Activated T-cell treated with anti-CD3 and anti-CD28 coated beads for 1 hour (primary cell): ENCODE measurements at places on chromosomes 7 and 10.

DNA sequence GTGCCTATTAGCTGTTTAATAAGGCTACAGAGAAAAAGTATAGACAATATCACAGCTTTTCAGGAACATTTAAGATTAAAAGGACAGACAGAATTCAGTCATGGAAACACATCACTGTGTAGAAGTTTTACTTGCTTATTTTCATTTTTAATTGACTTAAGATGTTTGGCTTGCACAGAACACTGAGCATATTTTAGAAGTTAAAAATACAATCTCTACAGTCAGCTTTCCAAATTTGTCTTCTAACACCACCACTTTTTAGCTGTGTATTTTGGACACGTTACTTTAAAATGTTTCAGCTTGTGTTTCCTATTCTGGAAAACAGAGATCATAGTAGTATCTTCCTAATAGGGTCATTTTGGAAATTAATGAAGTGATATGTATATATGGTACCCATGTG, 11.8 kb downstream of the CFAP69 start:
- DNase-seq: no peak

GRCh38 chr7:50204581-50204980, 99.9 kb upstream of the IKZF1 start:
- DNase-seq: no peak

DNA sequence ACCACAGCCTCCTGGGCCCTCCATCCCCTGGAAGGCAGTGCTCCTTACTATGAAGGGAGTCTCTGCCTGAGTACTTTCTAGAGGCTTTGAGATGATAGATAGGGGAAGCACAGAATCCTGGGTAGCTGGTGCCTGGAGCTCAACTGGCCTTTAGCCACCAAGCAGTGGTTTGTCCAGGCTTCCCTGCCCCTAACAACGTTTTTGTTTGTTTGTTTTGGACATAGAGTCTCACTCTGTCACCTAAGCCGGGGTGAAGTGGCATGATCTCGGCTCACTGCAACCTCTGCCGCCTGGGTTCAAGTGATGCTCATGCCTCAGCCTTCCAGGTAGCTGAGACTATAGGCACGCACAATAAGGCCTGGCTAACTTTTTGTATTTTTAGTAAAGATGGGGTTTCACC, 289.4 kb downstream of the PLXNA4 start:
- DNase-seq: no peak

DNA sequence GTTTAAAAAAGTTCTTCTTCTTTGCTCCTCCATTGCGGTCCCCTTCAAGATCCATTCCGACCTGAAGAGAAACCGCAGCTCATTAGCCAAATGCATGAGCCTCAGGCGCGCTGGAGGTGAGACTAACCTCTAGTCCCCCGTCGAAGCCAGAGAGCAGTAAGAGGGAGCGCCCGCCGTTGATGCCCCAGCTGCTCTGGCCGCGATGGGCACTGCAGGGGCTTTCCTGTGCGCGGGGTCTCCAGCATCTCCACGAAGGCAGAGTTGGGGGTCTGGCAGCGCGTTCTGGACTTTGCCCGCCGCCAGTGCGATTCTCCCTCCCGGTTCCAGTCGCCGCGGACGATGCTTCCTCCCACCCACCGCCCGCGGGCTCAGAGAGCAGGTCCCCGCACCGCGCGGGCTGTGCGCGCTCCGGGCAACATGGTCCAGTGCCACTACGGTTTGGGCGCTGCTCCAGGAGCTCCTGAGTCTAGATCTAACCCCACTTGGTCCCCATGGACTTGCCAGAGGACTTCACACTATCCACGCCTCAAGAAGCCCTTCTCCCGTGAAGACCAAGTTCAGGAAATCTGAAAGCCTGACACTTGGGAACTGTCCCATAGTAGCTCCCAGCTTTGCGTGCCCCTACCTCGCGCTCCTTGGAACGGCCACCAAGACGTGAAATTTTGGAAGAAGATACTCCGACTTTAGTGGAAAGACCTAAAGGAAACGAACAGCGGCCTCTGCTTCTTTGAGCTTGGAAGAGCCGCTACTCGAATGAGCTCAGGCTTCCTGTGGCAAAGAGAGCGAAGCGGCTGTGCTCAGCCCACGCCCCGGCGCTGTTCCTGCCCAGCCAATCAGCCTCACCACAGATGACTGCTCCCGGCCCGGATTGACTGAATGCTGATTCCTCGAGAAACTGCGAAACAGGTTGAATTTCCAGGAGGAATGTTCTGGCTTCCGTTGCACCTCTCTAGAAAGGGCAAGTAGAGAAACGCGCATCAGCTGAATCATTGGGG, at the start of gene ABCB1:
TSS of gene ABCB1 (minus strand) at position 755 of the 995 bp plus-strand sequence. CDS start at position 55, 700 bp downstream.
- DNase-seq: peak; percentile 28

DNA sequence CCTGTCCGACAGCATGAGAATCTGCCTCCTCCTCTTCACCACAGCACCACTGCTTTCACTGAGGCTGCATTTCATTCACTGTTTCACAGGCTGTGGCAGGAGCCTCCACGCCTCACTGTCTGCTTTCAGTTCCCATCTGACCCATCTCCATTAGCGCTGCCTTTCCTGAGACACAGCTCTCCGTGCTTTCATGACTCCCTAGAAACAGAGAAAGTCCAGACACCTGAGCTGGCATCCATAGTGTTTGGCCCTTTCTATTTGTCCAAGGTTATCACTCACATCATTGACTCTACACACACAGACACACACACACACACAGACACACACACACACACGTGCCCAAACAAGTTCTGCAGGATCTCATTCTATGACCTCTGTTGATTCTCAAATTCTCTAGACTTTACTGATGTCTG, 5.2 kb downstream of the LGI1 start:
- no peak for DNase-seq

DNA sequence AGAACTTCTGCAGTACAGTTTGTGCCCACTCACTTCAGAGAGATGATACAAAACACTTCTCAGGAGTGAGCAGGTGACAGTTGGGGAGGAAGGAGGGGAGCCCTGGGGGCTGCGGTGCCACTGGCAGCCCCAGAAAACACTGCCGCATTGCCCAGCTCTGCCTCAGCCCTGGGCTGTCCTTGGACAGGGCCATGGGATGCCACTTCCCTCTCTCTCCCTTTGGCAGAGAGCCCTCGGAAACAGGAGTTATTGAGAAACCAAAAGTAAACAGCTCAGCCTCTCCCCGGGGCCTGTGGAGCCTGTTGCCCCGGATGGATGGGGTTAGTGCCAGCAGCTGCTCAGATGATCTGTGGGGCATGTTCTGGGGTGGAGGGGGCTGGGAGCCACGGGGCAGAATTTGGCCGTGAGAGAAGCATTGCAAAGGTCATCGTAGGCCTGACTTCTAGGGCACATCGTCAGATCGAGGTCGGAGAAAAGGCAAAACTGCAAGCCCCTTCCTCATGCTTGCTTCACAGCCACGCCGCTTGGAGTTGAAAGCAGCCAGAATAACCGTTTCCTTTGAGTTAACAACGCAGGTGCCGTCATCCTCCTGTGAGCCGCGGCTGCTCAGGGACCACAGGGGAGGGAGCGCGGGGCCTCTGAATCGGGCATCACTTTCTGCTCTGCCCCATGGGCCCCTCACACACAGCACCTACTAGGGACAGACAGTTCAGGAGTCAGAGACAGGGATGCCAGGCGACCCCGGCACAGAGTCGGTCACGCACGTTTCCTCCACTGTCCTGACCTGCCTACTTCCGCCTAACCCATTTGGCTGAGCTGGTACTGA, 256.4 kb downstream of the CAMK1D start:
- peak; percentile 21 for DNase-seq

GRCh38 chr10:127976701-127977356, 69.9 kb downstream of the PTPRE start:
- no peak for DNase-seq

DNA sequence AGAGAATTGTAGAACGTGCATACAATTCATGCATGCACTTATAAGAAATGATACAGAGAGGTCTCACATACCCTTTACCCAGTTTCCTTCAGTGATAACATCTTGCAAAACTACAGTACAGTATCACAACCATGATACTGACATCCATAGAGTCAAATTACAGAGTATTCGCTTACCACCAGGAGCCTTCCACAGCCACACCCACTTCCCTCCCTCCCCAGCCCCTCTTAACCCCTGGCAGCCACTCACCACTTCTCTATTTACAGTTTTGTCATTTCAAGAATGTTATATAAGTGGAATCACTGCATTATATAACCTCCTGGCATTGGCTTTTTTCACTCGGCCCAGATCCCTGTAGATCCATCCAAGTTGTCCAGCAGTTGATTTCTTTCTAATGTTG, 143.8 kb downstream of the ZNF248 start:
- no peak for DNase-seq

- DNase-seq: no peak
Observed at GRCh38 chr10:84607044-84607443, 278.7 kb downstream of the CCSER2 start.

DNA sequence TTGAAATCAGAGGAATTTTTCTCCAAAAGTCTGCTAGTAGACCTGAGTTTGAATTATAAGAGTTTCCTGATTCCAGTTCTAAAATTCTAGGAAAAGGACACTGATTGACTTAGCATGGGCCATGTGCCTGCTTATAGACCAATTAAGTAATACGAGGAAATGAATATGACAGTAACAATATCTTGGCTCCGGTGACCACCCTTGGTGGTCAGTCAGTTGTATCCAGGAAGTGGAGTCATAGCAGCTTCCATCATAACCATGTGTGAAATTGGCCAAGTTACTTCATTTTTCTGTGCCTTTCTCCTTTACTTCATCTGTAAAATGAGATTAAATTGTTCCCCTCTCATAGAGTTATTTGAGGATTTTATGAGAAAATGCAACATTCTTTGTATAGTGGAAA, 66.9 kb downstream of the MTPAP start:
- DNase-seq: no peak

- no peak for DNase-seq
Observed at GRCh38 chr7:116771640-116772039, 90.7 kb upstream of the CAPZA2 start.

- DNase-seq: no peak
Observed at GRCh38 chr7:123941391-123942180, 16.5 kb downstream of the SPAM1 start.

- no peak for DNase-seq
Observed at GRCh38 chr7:81519886-81520285, 250.0 kb downstream of the HGF start.

DNA sequence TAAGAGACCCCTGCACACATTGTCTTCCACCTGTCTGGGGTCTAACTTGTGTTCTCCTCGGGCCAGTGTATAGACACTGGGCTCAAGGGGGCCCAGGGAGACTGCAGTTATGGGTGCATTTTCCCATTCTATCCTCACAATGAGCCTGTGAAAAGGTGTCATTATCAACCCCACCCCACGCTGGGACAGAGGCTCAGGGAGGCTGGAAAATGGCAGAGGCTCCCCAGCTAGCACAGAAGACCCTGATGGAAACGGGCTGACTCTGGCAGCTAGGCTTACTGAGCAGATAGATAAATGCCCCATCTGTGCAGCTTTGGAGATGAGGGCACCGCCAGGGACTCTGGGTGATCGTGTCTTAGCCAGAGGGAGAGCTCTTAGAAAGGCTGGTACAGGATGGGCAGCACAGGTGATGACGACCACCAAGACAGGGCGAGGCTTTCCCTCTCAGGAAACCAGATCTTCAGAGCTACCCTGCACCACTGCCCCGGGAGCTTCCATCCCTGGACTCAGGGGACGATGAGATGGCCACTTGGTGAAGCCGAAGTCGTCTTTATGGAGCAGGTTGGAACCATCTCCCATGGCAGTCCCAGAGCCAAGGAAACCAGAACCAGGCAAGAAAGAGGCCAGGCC, 58.2 kb upstream of the CHST15 start:
- DNase-seq: no peak

DNA sequence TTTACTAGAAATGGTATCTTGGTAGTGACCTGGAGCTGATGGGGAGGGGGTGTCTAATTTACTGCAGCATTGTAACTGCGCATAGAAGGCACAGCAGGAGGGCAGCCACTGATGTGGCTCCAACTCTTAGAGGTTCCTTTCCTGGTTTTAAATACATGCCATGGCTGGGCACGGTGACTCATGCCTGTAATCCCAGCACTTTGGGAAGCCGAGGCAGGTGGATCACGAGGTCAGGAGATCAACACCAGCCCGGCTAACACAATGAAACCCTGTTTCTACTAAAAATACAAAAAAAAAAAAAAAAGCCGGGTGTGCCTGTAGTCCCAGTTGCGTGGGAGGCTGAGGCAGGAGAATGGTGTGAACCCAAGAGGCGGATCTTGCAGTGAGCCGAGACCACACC, 19.2 kb upstream of the SEC61G start:
- DNase-seq: no peak

DNA sequence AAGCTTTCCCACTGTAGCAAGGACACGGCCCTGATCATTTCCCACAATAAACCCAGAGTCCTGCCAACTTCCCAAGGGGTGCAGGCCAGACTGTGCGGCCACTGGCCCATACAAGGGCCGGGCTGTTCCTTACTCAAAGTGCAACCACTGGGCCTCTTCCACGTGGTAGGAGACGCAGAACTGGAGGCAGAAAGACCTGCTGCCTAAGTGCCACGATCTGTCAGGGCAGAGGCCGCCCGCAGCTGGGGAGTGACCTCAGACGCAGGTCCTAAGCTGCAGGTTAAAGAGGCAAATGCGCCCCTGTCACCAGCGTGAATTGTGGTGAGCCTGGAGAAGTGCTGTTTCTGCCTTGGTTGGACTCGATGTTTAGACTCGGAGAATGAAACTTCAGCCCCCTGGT, 26.2 kb downstream of the GPER1 start:
- no peak for DNase-seq

DNA sequence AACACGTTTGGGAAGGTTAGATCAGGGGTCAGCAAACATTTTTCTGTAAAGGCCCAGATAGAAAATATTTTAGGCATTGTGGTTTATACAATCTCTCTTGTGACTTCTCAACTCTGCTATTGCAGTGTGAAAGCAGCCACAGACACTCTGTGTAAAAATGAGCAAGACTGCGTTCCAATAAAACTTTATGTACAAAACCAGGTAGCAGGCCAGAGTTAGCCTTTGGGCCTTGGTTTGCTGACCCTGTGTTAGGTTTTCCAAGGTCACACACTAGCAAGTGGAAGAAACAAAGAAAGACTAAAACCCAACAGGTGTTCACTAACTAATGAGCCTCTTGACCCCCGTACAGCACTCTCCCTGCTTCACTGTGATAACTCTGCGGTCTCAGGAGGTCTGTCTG, 14.9 kb upstream of the PAXIP1 start:
- no peak for DNase-seq

DNA sequence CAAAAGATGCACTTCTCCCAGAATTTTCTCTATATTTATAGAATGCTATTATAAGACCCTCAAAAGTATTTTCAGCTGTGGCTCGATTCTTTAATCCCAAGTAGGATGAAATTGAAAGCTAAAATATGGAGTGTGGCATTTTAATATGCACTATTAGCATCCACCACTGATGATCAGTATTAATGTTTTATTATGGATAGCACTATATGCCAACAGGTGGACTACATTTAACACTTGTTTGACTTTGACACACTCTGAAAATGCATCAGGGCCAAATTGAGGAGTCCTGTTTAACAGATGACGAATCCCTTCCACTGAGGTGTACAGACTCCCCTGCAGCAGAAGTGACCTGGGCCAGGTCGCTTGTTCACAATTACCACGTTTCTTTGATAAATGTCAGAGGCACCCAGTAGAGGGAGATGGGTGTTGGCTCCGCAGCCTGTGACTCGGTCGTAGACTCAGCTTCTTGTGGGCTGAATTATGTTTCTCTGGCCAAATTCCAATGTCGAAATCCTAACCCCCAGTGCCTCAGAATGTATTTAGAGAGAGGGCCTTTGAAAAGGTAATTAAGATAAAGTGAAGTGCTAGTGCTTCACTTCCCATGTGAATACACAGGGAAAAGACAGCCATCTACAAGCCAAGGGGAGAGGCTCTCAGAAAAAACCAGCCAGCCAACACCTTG, 48.1 kb downstream of the WIPF3 start:
- no peak for DNase-seq

- DNase-seq: no peak
Observed at GRCh38 chr7:135801045-135801693, 52.6 kb upstream of the FAM180A start.

GRCh38 chr7:1716263-1717094, 46.4 kb downstream of the ELFN1 start:
- no peak for DNase-seq
